Hindlimb muscle (tissue), 1 donor: ENCODE measurements at places on chromosomes 2 and 18. TPM values are rescaled to one million over a fixed set of nuclear protein-coding genes. Genes with fewer than 3 reads are reported as not detected.

GRCh38 chr2:213316001-213316735 is 31.9 kb downstream of the SPAG16 start:
- no peak for DNase-seq

DNA sequence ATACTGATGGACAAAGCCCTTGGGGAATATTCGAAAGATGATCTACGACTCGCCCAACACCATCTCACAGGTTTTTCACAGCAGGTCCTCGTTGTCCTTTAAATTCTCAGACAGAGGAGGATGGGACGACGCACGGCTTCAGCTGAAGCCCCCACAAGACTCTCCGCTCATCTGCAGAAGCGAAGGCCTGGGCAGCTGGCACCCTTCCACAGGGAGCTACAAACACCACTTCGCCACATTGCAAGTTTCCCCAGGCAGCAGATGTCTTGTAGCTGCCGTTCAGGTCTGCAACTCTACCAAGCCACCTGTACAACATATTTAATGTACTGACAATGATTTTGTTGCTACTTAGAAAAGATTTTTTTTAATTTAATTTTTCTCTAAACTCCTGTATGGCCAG is 642.9 kb downstream of the ZEB2 start:
- DNase-seq = no peak

- DNase-seq = no peak
Measured at GRCh38 chr2:142112757-142113221, 18.0 kb downstream of the LRP1B start.

DNA sequence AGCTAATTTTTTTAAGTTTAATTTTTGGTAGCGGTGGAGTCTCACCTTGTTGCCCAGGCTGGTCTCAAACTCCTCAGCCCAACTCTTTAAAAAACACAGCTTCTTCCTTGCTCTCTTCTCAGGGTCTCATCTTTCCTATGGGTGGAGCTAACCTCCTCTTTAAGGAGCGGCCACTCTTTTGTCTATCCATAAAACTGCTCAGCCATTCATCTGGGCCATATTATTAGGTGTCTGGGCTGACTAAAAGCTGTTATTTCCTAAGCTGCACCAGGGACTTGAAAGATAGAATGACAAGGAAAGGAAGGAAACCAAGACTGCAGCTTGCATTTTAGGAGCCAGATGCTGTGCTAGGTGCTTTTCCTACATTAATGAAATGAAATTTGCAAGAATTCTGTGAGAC is 35.8 kb upstream of the THOC1 start:
- no peak for DNase-seq

DNA sequence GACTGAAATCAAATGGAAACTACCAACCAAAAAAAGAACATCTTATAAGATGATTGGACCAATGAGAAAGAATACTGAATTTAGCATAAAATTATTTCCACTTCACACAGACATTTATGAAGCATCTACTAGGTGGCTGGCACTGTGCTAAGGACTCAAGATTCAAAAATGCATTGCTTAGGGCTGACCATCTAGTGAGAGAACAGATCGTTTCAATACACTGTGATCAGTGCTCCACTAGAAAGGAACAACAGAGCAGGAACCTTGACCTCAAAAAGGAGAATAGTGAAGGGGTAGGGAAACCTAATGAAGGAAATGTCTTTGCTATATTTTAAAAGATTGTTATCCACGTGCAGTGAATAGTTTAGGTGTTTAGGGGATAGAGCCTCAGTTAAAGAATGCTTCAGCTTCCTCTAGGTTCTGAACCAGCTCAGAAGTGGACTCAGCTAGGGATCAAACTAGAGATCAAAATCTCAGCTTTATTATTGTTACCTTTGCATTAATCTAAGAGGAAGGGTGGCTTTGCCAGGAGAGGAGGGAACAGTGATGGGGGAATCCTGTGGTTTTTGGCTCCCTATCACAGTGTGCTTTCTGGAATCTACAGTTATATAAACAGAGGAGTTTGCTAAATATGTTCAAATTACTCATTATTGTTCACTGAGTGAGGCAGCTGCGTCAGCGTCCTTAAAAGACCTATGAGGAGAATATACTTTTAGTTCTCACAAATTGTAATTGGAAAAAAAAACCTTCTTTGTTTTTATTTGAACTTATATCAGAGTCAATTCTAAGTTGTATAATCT is 16.2 kb upstream of the BBS5 start:
- no peak for DNase-seq

- no peak for DNase-seq
Measured at GRCh38 chr2:163997466-163997865, 261.7 kb upstream of the FIGN start.

GRCh38 chr18:63444580-63444979 is 22.3 kb upstream of the VPS4B start:
- no peak for DNase-seq

DNA sequence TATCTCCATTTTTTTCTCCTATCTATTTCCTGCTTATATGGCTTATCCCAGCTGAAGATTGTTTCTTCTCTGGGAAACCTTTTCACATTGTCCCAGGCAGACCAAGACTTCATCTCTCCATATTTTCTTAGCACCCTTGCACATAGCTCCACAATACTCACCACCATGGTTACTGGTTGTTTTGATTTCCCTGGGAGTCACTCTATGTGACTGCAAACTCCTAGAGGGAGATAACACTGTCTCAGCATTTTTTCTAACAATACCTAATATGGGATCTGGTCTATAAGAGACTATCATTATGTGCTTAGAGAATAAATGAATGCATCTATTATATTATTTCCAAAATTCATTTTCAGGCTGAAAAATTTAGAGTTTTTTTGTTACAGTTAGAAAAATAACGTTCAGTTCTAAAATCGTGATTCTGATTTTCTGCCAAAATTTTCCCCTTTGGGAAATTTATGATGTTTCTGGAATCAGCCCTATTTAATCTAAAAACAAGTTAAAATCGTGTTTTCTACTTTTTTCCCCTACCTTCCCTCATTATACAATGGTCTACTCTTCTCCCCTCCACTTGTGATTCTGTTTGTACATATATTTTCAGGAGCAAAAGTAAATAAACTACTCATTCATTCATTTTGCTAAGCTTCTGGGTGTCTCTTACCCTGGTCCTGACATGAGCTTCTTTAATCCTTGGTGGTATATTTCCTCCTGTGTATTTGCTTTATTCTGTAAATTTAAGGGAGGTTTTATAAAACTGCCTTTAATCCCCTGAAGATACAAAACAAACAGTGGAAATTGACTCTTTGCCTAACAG is 95.4 kb downstream of the HNMT start:
- DNase-seq = no peak

DNA sequence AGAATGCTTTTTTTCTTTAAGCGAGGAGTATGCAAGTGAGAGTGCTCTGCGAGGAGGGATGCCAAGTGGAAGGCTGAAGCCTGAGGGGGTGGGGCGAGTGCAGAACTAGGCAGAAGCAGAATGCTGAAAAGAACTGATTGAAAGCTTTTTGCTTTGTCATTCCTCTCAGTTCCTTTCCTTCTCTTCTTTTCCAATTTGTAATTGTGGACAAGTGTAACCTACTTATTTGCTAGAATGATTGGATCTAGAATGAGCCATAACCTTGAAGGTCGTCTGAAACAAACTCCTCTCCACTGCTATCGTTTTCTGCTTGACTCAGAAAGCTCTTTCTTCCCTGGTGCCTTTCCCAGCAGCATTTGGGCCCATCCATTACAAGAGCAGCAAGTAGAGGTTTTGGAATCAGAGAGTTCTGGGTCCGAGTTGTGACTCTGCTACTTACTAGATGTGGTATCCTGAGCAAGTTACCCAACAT is 115.3 kb downstream of the METTL8 start:
- DNase-seq = peak; percentile 68

DNA sequence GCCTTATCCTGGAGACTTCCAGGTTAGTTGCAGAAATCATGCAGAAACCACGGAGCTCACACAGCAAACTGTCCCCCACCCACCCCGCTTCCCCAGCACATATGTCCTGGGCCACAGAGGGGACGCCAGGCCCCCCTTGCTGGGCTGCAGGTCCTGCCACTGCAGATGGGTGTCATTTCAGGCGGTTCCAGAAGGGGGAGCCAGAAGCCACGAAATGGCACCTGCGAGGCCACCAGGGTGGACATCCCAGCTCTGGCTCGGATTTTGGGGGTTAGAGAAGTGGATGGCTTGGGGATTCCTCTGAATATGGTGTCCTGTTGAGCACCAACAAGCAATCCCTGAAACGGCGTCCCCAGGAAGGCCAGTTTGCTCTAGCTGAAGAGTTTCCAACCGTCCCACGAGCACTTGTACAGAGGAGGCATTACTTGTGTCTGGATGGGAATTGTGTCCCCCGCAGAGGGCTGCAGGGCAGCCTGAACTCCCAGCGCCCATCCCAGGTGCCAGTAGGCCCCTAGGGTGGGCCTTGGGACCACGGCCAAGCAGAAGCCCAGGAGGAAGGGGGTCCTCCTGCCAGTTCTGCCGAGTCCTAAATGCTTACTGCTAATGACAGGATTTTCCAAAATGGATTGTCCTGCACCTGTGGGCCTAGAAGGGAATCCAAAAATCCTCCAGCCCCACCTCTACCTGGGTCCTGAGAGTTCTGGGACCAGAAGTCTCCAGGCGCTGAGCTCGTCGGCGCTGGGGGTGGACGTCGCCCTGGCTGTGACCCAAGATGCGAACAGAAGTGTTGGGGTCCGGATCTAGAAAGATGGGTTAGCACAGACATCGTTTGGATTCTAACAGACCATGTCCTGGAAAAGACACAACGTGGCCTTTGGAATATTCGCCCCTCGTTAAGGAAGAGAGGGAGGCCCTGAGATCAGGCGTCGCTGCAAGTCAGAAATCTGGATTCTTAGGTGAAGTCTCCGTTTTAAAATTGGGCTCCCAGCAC is 14.6 kb upstream of the NFATC1 start:
- peak; percentile 70 for DNase-seq

GRCh38 chr2:55357927-55358326 is 61.7 kb downstream of the CCDC88A start:
- DNase-seq = peak; percentile 12

DNA sequence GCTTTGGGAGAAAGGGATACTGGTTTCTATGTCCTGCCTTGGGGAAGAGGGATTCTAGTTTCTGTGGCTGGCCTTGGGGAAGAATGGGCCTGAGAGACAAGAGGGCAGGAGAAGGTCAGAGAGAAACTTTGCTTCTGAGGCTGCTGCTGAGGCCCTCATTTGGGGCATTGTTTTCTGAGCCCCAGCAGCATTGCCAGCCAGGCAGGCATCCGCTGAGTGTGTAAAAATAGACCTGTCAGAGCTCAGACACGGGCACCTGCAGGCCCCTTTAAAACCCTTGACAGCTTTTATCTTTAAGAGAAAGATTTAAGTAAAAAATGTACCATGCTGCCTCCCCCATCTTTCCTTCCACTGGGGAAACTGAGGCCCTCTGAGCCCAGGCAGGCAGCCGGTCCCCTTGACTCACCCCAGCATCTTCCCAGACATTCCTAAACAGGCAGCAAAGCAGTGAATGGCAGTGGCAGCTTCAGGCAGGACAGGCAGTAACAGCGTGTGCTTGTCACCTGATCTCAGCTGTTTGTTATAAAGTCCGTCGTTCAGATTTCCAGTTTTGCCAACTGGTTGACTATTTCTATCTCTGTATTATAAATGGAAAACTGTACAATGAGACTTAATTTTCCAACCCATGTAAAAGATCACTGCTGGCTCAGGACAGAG is 27.6 kb downstream of the MLPH start:
- DNase-seq = no peak

GRCh38 chr2:216665717-216666116 is 29.6 kb downstream of the IGFBP5 start:
- DNase-seq = no peak

- DNase-seq = no peak
Measured at GRCh38 chr2:45244928-45245327, 235.7 kb upstream of the SIX2 start.

DNA sequence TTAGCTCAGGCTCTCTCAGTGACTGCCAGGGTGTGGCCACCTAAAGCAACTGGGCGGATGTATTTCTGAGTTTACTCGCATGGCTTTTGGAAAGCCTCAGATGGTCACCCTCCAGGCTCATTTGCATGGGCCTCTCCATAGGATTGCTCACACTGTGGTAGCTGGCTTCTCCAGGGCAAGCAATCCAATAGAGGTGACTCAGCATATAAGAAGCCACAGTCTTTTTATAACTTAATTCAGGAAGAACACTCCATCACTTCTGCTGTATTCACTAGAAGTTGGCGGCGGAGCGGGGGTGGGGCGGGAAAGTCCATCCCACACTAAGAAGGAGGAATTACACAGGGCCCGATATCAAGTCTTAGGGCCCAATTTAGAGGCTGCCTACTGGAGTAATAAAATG is 3.6 kb upstream of the DOK6 start:
- DNase-seq = no peak

GRCh38 chr18:2180586-2180985 is 390.7 kb downstream of the METTL4 start:
- DNase-seq = no peak

DNA sequence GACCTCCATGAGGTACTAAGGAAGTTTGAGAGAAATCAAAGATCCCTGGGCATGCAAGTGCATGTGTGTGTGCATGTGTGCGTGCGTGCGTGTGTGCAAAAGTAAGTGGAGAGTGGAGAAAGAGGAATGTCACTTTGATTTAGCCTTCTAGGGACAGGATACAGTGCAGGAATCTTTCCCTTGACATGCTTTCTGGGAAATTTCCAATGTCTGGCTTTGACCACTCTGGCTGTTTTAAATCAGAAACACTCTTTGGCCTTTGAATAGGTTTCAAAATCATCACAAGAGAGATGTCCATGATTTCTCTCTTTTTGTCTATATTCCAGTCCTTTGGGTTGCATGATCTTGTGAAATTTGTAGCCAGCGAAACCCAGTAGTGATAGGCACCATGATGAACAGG is 162.0 kb downstream of the ALK start:
- no peak for DNase-seq

GRCh38 chr2:79882548-79882947 is 369.7 kb downstream of the CTNNA2 start:
- no peak for DNase-seq

DNA sequence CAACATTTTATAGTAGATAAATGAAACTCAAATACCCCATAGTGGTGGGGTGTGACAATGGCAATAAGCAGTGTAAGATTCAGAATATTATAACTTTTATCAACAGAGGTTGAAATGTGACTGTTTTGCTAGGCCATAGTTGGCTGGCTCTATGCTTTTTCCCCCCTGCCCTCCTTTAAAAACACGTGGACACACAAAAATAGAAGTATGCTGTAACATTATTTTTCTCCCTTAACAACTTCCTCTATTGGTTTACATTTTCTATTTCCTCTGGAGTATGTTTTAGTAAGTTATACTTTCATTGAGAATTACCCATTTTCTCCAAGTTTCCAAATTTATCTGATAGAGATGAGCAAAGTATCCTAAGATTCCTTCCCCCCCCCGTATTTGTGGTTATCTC is 31.1 kb downstream of the NDUFAF7 start:
- DNase-seq = no peak

- no peak for DNase-seq
Measured at GRCh38 chr2:180660207-180660606, 320.2 kb upstream of the UBE2E3 start.

Gene NTSR2
- not detected for polyA plus RNA-seq

Gene UGT1A3
- not detected for polyA plus RNA-seq

Gene ORC4
- polyA plus RNA-seq = 33.7 TPM

Gene UPP2
- polyA plus RNA-seq = not detected

Gene SPHKAP
- 41.8 TPM for polyA plus RNA-seq

Gene ANKRD30BL
- 0.08 TPM for polyA plus RNA-seq

Gene C2orf78
- not detected for polyA plus RNA-seq

Gene PRSS56
- polyA plus RNA-seq = 2.2 TPM

Gene EMILIN1
- 66.7 TPM for polyA plus RNA-seq

Gene MARCO
- polyA plus RNA-seq = 1.4 TPM

Gene SLC5A7
- 0.06 TPM for polyA plus RNA-seq

Gene LIMS3
- polyA plus RNA-seq = 1.8 TPM

Gene DSG4
- polyA plus RNA-seq = not detected

Gene TMEM198
- polyA plus RNA-seq = 3.6 TPM
